ENCODE measurements at places on chromosomes 1 and 21.
A peak's percentile ranks its signal among the peaks of the same experiment; 100 is the strongest.

- no peak for DNase-seq
Observed at GRCh38 chr21:15059397-15059796, 5.4 kb downstream of the NRIP1 start.

DNA sequence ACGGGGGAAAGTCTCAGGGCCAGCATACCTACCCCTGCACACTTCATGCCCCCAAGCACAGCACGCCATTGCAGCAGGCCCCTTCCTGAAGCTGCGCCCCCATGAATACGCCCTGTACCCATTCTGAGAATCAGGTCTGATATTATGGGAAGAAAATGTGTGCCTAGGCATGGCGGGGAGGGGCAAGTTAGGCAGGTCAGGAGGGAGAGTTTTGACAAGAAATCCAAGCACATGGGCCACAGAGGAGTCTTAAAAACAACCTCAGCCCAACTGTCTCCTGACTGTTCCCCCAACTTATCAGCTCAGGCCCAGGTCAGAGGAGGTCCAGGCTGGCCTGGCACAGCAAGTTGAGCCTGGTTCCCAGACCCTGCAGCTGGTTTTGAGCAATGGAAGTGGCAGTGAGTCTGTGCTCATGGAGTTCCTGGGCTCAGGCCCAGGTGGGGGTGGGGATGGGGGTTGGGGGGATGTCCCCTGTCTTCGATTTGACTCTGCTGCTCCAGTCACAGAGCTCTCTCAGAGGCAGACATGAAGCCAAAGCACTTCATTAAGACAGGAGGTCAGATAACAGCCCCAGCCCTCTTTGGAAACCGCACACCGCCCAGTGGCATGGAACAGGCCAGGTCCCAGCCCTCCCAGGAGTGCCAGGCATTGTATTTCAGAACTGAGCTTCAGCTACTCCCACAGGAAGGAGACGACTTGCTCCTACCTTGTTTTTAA lies 20.6 kb upstream of the BCAR3 start:
- no peak for DNase-seq

DNA sequence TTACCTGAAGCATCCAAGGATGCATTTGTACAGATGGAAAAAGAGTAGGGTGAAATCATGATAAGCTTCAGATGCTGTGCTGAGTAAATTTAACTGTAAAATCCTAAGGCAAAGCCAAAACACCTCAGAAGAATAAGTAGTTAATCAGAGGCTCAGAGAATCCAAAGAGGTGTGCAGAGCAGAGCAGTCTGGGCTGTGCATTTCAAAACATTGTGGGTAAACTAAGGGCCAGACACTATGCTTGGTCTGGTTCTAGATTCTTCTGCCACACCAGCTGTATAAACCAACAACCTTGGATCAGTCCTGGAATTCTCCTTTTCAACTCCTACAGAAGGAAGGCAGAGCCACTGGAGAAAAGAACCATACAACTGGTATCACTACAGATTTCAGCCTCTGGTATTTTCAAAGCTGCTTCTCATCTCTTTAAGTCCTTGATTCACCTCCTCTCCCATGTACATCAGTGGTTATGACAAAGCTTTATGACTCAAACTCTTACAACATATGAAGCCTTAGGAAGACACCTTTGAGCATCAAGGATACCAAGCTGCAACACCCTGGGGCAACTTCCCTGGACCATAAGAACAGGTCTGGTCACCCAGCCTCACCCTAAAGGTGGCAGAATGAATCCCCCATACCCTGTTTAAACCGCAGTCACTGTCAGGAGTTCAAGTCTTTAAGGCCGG lies 11.6 kb upstream of the HIPK1 start:
- no peak for DNase-seq

DNA sequence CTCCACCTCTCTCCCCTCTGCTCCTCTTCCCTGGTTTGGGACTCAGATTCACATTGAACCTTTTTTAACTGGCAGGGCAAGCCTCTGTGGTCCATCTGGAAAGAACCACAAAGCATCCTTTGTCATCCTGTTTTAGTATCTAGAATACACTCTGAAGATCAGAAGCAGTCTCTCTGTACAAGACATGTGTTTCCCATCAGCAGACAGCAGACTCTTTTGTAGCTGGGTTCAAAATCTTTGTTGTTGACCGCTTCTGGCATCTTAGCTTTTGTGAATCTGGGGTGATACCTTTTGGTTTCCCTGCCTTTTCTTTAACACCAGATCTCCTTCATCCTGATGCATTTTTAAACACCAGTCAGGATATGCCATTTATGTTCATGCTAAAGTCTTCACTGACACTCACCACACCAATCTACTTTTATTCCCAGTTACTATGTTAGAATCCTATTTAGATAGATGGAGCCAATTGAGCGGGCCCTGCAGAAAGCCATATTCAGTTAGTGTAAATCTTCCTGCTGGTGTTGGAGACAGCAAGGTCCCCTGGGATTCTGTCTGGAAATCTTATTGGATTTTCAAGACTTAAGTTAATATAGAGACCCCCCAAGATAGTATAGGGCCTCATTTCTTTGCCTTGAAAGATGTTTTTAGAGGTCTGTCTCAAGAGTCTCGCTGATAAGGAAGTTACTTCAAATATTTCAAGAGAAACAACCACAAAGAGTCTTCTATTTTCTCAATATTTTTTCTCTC lies 51.1 kb downstream of the ST6GALNAC3 start:
- DNase-seq = no peak

DNA sequence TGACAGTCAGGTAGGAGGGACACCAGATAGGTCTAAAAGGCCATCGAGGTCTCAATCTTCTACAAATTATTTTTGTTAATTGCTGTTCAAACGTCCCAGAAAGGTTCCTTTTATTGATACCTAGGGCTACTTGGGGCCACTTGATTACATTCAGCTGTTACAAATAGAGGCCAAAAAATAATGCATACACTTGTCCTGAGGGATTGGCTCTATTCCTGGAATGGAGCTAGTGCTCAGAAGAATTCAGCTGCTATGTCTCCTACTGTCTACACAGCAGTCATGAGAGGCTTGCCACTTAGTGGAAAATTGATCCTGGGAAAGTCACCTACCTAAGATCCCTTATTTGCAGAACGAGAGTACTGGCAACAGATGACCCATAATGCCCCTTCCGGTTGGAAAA lies 498.3 kb downstream of the ADGRL2 start:
- no peak for DNase-seq

- DNase-seq = no peak
Observed at GRCh38 chr1:235127203-235127602, 1.4 kb downstream of the TOMM20 start.

DNA sequence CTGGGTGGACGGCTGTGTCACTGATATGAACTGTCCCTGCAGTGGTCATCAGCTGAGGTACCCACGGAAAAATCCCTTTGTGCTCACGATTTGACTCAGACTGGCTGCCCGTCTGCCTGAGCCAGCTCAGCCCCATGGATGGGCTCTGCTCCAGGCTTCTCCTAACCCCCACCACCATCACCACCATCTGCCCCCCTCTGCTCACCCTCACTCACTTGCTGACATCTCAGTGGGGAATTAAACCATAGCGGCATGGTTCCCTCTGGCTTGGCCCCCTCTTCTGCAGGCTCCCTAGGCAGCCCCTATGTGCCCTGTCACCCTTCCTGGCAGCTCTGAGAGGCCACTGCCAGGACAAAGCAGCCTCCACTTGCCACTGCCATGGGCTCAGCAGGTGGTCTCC lies 17.3 kb downstream of the SLC6A9 start:
- DNase-seq = no peak

DNA sequence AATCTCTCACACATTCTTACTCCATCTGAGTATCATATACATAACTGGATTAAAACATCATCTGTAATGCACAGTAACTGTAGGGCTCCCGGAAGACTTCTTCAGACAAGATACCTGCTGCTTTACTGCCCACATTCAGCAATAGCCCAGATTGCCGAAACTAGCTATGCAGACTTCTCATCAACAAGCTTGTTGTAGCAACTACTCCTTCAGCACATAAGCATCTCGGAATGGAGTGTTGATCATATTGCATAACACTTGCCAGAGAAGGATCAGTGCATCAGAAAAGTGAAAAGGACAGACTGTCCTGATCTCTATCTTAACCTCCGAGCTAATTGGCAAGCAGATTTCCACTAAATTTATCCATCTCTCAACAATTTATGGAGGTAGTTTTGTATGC lies 354.6 kb upstream of the C1orf87 start:
- no peak for DNase-seq

DNA sequence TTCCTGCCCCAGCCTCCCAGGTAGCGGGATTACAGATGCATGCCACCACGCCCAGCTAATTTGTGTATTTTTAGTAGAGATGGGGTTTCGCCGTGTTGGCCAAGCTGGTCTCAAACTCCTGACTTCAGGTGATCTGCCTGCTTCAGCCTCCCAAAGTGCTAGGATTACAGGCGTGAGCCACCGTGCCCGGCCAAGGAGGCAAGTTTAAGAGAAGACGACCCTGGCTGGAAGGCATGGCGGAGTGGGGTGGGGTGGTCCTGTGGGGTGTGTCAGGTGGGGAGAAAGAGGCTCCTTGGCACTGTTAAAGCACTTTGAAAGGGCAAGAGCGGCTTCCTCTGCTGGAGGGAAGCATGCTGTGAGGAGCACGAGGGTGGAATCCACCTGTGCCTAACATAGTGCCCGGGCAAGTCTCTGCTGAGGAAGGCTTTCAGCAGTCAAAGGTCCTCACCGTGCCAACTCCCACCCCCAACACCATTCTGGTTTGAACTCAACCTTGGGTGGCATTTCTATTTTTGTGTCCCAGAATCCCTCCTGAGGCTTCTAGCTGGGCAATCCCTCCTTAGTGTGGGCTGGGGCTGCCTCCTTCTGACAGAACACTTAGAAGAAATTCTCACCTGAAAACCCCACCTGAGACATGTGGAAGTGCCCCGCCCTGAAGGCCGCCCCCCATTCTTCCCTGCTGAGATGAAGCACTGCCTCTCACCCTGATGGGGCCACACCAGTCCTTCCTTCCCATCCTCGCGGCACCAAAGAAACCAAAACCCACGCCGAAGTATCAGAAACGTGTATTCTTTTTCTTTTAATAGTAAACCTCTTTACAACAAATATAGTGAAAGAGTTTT lies 37.4 kb downstream of the MEF2D start:
- DNase-seq = no peak

DNA sequence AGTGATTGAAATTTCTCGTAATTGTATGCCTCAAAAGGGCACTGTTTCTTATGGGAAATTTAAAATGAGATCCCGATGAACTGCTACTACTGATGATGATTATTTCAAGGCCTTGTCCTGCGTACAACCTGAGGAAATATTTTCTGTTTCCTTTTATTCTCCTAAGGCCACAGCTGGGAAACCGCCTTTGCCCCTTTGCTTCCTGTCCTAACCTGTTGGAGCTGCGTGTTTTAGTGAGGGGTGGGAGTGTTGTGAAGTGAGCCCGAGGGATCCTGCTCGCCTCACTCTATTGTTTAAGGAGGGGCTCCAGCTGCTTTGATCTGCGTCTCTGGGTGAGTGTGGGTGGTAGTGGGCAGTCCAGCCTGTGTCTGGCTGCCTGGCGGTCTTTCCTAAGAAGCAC lies 14.4 kb downstream of the LAMC2 start:
- DNase-seq = no peak

DNA sequence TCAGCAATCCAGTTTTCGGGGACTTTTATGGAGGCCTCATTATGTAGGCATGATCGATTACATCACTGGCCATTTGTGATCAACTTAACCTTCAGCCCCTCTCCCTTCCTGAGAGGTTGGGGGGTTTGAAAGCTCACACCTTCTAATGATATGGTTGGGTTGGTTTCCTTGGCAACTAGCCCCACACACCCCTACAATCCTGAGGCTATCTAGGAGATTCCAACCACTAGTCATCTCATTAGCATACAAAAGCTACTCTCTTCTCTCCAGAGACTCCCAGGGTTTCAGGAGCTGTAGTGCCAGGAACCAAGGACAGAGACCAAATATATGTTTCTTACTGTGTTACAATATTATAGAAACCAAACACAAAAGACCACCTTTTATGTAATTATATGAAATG lies 35.2 kb upstream of the ZNF326 start:
- no peak for DNase-seq

DNA sequence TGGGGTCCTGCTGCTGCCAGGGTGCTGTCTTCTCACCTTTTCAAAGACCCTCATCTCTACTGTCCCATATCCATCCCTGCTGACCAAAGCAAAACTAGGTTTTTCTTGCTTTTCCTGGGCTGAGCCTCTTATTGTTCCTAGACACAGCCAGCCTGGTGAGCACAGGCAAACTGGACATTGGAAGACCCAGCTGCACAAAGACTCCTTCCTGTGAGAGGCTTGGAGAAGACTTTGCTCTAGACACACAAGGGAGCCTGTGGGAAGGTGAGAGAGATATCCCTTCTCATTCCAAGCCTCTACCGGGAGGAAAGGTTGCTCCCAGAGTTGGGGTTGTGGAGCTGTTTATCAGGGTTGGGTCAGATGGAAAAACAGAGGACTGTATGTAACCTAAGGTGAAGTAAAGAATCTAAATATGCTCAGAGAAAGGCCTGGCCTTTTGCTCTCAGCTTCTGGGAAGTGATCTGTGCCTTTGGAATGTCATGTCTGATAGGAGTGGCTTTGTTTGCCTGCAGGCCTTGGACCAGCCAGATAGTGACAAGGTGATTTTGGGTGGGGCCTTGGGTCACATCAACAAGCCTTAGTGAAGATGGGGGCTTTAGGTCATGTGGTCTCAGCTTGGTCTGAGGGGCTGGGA lies 87.6 kb upstream of the RUNX1 start:
- DNase-seq = no peak

DNA sequence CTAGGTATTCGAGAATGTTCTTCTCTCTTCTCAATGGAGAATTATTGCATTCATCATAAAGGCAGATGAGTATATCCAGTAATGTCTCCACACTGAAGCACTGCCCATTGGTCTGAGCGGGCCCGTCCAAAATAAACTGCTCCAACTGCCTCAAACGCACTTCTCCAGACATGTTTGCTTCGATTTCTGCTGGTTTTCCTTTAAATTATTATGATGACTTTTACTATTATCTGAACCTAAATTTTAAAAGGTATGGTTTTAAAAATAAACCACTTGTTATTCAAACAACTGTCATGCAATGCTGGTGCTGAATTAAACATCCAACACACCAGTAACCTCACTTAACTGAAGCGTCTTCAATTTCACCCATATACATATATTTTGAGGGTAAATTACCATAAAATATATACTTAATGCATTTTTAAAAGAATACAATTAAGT lies 1.3 kb downstream of the CDC42BPA start:
- DNase-seq = no peak

DNA sequence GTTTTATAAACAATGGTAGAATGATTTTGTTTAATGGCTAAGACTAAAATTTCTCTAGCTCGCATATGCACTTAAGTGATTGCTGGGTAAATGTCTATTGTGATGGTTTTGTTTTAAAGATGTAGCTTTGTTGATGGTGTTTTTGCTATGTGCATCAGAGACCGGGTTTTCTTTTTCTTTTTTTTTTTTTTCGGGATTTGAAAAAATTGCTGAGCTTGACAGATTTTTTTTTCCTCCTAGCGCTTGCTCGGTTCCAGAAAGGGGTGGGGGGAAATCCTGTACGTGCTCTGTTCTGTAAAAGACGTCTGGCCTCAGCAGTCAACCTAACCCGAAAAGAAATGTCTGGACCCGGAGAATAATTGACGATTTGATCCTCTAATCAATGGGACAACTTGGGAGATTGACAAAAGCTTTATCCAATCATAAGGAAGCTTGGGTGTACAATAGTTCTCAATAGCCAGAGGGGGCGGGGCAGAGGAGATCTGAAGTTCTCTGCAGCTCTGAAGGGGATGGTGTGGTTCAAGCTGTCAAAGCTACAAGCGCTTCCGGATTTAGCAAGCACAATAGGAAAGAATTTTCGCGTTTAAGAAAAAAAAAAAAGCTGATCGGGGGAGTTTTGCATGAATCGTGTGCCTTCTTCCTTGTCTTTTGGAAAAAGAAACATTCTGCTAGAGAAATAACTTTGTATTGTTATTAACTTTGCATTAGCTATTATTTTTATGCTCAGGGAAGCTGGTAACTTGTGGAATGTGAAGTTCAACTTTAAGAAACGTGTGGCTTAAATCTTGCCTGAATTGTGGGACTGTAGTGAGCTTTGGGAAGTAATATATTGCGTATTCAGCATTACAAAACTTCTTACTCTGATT lies 4.5 kb upstream of the NFIA start:
- peak; percentile 84 for DNase-seq

All from stimulated activated CD8-positive, alpha-beta memory T cell treated with anti-CD3 and anti-CD28 coated beads, Interleukin-4, amount 100 ng/mL, for 4 hours (primary cell).